ENCODE measurements at places on chromosomes 11 and 22.

DNA sequence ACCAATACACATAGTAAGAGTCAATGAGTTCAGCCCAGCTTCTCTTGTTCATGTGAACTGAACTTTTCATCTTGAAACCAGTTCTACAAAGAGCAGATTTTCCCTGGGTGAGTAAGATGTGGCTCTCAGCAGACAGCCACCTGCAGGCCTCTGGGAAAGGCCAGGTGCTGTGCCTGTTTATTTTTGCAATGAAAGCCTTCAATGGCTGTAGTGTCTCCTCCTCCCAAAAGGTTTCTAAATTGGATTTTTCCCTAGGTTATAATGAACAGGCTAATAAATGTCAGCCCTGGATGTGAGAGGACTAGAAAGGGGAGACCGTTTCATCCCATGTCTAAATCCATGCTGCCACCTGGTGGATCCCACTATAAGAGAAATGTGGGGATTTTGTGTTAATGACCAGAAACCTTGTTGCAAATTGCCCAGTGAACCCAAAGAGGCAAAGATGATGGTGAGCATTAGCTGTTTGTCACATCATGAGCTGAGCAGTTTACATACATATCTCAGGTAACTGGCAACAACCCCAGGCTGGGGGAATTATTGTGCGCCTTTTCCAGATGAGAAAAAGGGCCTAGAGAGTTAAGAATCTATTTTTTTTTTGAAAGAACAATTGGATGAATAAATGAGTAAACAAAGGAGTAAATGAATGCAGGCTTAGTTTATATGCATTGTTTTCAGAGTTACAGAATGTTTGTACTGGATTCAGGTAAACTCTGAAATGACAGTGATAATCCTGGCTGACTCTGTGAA, 12.7 kb downstream of the C11orf91 start:
- DNase-seq, result peak; percentile 42

DNA sequence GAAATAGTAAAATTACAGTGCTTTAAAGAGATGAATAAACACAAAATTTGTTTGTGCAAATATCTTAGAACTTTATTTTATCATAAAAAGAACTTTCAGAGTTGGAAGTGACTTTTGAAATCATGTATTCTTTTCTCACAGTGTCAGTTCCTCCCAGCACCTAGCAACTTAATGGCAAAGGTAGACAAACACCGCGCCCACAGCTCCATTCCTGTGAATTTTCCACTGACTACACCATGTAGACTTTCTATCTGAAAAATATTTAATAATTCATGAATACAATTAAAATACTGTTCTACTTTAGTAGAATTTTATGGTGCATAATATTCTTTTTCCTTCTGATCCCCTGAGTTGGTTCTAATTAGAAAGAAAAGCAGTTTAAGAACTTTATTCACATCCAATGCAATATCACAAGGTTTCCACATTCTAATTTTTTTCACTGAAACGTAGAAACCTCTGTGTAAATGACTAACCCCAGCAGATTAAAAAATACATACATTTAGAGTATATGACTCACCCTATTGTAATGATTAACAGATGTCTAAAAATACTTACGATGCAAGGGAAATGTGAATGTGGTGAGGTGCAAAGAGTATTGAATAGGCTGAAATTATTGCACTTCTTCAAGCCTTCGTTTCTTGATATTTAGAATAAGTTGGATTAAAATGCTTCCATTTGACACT, 218.2 kb upstream of the CCDC179 start:
- DNase-seq, result no peak

DNA sequence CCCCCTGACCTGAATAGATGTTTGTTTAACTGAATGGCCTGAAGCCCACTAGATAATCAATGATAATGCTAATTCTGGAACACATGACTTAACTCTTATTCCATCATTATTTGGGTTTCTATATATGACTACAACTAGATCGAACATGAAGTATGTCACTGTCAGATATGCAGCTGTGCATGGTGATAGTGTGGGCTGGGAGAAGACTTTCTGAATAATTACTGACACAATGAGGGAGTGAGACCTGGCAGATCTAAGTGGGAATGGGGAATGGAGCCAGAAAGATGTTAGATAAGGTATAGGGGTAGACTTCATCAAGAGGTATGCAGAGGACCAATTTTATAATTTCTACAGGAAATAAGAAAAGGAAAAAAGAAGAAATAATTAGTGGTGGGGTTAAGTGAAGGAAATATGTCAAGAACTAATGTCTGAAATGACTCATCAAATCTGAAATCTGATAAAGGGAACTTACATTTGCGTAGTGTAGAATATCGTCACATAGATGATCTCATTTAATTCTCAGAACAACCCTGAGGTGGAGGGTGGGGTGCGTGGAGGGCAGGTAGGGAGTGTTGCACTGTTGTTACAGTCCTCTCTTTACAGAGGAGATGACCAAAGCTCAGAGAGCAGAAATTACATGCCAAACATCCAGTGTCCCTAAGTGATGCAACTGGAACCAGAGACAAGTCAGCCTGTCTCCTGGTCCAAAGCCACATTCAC, 68.2 kb upstream of the EED start:
- no peak for DNase-seq

DNA sequence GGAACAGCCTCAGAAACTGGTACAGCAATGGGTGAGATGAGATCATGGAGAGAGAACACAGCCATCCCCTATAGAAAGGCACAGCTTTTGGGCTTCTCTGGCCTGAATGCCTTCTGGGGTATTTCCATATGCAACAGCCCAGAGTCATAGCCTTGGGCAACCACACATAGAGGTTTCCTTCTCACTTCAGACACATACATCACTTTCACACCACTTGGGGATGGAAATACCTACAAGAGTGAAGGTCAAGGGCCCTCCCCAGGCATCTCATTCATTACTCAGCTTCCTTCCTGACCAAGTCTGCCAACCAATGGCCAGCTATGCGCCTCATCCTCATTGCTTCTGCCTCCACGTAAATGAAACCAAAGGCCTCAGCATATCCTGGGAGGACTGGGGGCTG, 17.7 kb upstream of the OLFML1 start:
- no peak for DNase-seq

DNA sequence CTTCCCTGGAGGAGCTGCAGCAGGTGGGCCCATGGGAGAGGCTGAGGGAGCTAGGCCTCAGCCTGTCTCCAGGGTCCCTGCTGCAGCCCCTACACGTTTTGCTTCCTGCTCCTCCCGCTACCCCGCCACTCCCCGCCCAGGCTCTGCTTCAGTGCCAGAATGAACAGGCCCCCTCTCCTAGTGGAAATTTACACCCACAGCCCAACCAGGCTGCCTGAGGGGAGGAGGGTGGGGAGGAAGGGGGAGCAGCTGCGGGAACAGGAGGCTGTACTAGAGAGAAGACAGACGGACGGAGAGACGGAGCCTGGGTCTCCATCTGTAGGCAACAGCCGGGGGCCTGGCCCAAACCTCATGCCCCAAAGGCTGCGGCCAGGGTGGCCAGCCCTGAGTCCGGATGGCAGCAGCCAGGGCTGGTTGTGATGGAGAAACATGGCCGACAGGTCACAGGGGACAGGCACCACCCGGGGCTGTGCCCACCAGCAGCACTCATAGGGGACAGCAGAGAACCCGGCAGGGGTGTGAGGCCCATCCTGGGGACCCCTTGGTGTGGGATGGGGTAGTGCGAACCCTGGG, 20.6 kb downstream of the FLRT1 start:
- no peak for DNase-seq

DNA sequence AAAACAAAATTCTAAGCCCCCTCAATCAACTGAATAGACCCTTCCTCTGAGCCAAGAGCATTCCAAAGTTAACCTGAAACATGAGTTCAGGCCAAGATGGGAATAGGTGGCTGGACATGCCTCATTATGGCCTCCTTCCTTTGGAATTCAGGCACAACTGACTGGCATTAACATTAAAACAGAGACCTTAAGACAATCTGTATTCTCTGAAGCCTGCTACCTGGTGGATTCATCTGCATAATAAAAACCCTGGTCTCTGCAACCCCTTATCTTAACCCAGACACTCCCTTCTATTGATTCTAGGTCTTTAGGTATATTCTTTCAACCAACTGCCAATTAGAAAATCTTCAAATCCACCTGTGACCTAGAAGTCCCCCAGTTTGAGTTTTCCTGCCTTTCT, 66.3 kb downstream of the JRKL start:
- DNase-seq, result no peak

GRCh38 chr11:87203907-87204602, 166.3 kb downstream of the TMEM135 start:
- no peak for DNase-seq

GRCh38 chr11:86492370-86493010, 117.8 kb downstream of the CCDC81 start:
- no peak for DNase-seq

GRCh38 chr11:129145276-129145675, 46.8 kb downstream of the ARHGAP32 start:
- no peak for DNase-seq

GRCh38 chr11:1884303-1884700, 7.4 kb downstream of the PRR33 start:
- DNase-seq, result no peak

- no peak for DNase-seq
These were observed 66.7 kb upstream of the CAPRIN1 start for GRCh38 chr11:33984682-33985389.

DNA sequence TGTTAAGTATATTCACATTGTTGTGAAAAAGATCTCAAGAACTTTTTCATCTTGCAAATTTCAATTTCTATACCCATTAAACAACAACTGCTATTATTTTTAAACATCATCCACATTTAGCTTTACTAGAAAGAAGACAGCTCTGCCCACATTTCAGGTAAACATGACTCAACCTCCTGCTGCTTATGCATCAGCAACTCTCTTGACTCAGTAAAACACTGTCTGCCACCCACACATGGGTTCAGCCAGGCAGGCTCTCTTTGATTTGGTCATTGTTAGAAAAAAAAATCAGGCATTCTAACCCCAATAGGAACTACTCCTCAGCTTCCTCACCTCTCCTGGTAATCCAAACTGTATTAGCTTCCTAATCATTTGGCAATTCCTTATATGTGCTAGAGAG, 5.1 kb upstream of the ENDOD1 start:
- DNase-seq, result no peak

GRCh38 chr22:31956360-31956759, 12.0 kb downstream of the YWHAH start:
- DNase-seq, result no peak

GRCh38 chr11:130124096-130124495, 35.5 kb upstream of the ST14 start:
- DNase-seq, result no peak

- no peak for DNase-seq
These were observed 243.2 kb upstream of the ZC3H12C start for GRCh38 chr11:109849946-109850345.

DNA sequence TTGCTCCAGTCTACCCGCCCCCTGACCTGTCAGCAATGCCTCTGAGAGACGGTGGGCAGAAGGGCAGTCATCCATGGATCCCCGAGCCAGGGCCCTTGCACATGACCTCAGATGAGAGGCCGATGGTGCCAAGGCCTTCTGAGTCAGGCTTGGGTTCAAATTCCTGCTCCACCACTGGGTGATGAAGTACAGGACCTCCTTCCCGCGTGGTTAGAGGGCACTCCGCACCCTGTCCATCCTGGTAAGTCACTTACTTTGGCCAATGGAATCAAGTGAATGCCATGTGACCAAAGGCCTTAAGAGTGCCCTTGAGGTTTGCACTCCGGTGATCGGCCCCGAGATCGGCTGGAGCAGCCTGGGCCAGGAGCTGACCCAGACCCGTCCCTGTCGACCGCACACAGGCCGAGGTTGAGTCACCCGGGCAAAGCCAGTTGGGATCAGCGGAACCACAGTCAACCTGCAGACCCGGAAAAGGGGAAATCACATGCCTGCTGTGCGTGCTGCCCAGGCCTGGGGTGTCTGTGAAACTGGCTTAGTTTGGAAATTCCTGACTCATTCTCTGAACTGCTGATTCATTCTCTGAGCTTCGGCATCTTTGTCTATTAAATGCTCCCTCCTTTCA, 48.9 kb downstream of the RTL6 start:
- peak; percentile 13 for DNase-seq

- DNase-seq, result no peak
These were observed 39.8 kb upstream of the MUC5AC start for GRCh38 chr11:1117992-1118391.

DNA sequence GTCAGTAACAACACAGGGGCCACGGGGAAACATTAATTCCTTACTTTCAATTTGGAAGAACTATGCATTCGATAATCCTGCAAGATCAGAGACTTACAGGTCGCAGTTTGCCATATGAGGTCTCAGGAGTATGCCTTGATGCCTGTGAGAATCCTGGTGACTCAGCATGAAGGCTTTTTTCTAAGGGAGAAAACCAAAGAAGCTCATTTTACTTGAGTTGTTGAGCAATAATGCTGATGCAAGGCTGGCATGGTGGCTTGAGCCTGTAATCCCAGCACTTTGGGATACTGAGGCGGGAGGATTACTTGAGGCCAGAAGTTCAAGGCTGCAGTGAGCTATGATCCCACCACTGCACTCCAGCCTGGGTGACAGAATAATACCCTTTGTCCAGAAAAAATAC, 26.6 kb downstream of the ATG16L2 start:
- no peak for DNase-seq

GRCh38 chr11:106331176-106331575, 253.7 kb downstream of the AASDHPPT start:
- no peak for DNase-seq

GRCh38 chr11:9015677-9016076, 11.9 kb upstream of the NRIP3 start:
- no peak for DNase-seq

DNA sequence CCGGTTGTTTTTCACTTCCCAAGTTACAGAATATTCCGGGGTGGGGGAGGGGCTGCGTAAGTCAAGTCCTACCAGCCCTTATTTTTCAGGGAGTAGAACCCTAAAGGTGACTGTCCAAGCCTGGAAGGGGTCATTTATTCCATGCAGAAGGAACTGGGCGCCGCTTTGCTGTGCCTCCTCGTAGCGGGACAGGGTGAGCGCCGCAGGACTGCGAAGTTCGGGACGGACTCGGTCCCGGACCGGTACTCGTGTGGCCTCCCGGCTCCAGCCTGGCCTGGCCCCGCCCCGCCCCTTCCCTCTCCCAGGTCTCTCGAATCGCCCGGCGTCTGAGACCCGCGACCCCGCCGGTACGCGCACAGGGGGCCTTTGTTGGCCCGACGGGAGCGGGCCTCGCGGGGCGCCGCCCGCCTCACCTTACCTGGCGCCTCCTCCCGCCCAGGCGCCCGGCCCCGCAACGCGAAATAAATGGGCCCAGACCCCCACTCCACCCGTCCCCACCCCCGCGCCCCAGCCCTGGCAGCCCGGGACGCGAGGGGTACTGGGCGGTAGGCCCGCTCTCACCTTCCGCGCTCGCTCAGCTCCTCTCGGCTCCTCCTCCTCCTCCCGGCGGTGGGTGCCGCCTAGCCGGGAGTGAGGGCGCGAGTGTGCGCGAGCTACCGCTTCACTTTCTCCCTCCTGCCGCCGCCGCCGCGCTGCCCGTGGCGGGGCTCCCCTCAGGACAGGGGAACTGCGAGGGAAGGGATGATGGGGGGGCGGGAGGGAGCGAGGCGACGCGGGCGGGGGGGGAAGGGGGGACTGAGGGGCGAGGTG, 698 bp downstream of the PAK1 start:
- DNase-seq, result peak; percentile 63

Data from nucleus accumbens (tissue), 56 donors.